Heart right ventricle (tissue), 16 donors: ENCODE measurements at places on chromosomes 4 and X.
A peak's percentile ranks its signal among the peaks of the same experiment; 100 is the strongest.

- no peak for DNase-seq
Observed at GRCh38 chr4:94960708-94961107, 203.0 kb downstream of the BMPR1B start.

DNA sequence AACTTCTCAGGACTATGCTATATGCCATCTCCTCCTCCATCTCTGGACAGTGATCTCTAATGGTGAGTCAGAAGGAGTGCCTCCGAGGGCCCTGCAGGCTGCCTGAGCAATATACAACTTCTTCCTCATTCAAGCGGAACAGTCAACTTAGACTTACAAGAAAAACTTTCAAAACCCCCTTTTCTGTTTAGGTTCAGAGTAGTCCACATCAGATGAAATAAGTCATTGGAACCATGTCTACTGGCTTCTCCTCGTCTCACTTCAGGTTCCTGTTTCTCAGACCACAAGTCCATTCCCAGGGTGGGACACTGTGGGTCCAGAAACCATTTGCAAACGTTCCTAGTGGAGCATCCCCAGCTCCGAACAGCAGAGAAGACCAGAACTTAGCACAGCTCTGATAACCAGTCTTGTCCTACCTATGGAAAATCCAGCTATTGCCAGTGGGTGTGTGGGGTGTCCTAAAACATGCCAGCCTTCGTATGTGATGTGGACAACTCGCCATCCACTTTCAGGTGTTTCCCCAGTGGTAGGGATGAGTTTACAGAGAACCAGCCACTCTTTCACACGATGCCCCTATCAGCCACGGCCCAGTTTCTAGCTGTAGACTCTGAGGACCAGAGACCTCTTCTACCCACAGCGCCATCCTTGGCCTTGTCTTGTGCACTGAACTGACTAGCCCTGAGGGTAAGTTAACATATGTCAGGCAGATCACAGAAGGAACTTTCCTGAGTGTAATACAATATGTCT is 32.7 kb upstream of the NKRF start:
- no peak for DNase-seq

GRCh38 chrX:14899607-14900006 is 26.4 kb downstream of the MOSPD2 start:
- no peak for DNase-seq

- DNase-seq, result no peak
Observed at GRCh38 chr4:17475481-17475880, 36.4 kb downstream of the QDPR start.

DNA sequence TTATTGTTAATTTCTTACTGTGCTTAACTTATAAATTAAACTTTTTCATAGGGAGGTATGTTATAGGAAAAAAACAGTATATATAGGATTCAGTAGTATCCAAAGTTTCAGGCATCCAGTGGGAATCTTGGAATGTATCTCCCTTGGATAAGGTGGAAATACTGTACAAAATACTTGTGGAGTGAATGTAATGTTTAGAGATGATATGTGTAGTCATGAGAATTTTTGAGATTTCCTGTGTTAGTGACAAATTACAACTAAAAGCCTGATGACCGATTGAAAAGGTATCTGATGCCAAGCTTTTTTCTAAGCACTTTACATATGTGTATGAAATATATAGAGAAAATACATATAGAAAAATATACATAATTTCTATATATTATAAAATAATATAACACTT is 69.2 kb downstream of the STK32B start:
- DNase-seq, result no peak

DNA sequence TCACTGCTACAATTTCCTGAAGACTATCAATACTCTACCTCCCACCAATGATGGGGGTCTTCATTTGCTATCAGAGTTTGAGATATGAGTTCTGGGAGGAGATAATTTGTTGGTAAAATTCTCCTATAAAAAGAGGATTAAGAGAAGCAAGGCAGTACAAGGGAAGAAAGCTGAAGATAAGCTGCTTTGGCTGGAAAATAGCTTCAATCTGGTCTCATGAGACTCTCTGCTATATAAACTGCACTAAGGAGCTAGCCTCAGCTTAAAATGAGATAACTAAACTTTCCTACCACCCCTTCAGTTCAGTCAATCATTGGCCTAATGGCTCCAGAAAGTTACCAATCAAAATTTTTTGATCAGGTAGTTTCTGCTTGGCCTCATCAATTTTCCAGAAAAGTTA is 2105.0 kb downstream of the ARAP2 start:
- DNase-seq, result no peak

- no peak for DNase-seq
Observed at GRCh38 chr4:169677150-169677748, 56.9 kb downstream of the CLCN3 start.

DNA sequence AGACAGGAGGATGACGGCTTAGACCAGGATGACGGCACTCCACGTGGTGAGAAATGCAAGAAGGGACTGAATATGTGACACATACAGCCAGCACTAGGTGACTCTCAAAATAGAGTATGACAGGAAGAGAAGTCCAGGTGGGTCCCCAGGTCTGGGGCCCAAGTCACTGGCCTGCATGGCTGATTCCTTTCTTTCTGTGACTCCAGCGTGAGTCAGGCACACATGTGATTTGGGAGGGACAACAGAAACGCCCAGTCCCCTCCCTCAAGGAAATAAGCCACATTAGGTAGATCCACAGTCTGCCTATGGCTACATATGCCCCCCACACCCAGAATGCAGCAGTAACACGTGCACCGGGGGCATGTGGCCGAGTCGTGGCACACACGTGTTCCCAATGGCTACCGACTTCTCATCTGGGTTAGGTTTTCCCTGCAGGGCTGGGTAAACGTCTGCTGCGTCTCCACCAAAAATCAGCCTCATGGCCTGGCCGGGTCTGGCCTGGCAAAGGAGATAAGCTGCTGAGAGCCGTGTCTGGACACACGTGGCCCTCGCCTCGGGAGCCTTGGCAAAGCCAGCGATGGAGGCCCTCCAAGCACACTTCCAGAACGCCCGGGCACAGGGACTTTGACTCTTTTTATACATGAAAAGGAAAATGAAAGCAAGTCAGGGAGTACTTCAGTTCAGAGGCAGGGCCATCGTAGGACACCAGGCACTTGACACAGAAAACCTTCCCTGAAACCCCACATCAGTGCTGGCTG is 19.3 kb downstream of the SEL1L3 start:
- peak; percentile 23 for DNase-seq

DNA sequence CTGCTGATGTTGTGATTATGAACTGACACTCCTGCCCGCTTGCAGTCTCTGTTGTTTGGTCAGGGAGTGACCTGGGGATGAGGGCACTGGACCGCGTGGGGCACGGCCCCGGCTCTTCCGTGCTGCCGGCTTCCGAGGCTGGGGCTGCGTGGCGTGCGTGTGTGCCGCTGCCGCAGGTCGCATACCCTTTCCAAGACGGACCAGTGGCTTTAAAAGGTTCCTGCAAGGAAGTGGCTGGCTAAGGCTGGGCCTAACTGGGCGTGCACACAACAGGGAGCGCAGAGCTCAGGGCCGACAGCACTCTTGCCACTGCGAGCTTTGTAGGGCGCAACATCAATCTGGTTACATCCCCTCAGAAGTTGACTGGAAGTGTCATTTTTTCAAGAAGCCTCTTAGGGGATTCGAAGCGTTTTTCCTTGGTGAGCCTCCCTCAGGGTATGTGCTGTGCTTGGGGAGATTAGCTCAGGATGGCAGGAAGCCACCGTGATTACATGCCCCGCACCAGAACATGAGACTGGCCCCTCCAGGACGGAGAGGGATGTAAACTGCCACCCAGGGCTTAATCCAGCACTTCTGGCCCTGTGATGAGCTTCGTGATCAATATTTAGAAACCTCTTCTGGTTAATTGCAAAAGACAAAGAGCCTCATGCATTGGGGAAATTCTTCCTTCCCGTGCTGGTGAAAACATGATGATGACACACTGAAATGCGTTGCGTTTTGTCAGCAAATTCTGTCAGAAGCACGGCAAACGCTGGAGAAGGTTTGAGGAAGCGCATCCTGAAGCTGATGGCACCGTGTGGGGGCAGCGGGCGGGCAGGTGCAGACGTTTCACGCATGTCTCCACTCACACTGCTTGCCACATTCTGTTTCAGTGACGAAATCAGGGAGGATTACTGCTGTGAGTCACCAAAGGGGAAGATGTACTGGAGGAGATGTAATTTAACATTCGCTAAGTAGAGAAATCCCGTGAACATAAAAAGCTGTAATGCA is 11.1 kb downstream of the MAEA start:
- peak; percentile 40 for DNase-seq

DNA sequence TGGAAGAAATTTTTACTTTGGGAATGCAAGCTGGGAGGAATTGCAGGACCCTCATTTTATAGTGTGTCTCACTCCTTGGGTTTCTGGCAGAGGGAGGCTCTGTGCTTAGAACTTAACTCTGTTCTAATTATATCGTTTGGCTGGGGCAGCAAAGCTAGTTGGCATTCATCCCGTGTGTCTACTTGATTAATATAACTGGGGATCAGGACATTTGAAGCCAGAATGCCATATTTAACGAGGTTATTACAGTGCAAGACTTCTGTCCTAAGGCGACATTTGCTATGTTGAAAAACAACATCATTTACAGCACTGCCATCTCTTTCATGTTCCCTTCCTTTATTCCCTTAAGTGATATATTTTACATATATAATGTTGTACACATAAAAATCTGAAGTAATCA is 179.1 kb upstream of the TBC1D9 start:
- DNase-seq, result no peak

DNA sequence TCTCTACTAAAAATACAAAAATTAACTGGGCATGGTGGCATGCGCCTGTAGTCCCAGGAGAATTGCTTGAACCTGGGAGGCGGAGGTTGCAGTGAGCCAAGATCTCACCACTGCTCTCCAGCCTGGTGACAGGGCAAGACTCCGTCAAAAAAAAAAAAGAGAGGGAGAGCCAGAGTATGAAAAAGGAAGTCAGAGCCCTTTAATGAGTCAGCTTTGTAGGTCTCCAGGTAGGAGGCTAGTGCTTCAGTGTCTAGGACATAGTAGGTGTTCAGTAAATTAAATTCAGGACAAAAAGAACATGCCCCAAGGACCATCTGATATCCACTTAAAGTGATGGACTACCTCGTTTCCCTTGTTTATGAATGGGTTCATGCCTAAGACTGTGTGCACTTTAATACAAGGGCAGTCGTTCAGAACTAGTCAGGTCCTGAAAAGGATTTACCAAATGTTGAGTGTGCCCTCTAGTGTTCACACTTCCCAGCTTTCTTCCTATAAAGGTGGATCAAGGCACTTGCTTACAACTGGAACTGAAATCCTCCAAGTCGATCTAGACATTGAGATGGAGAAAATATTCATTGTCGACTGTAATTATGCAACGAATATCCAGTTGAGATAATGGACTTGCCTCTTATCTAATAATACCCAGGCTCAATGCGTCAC is 29.0 kb downstream of the F9 start:
- DNase-seq, result no peak

GRCh38 chrX:48702032-48702431 is 5.5 kb downstream of the SUV39H1 start:
- no peak for DNase-seq

DNA sequence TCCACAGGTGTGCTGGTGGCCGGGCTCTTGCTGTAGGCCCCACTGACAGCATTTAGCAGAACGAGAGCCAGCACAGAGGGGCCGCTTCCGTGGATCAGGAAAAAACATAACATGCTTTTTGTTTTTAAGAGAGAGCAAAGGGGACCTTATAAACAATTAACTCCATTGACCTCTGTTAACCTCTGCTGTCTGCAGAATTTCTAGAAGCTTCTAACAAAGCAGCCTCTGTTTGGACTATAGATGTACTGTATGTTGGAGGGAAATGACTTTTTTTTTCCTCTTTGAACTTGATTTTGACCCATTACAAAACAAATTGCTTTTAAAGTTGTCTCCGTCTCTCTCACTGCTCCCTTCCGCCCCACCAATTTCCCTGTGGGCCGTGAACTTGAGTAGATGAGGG is 210.7 kb downstream of the FRAS1 start:
- DNase-seq, result no peak

- no peak for DNase-seq
Observed at GRCh38 chr4:142034101-142034500, 397.7 kb downstream of the IL15 start.

DNA sequence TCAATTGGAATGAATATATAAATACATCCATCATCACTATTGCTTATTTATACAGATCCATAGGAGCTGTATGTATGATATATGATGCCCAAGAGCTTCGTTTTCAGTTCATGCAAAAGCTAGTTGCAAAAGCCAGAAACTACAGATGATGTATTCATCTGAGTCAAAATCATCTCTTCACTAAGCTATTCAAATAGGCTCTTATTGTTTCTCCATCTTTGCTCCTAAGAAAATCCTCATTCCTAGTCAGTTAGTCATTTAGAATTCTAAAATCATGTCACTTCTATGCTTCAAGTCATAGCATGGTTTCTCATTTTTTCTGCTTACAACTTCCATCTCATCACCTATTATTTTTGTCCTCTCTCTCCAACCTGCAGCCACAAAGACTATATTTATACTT is 300.1 kb upstream of the TRAM1L1 start:
- no peak for DNase-seq

DNA sequence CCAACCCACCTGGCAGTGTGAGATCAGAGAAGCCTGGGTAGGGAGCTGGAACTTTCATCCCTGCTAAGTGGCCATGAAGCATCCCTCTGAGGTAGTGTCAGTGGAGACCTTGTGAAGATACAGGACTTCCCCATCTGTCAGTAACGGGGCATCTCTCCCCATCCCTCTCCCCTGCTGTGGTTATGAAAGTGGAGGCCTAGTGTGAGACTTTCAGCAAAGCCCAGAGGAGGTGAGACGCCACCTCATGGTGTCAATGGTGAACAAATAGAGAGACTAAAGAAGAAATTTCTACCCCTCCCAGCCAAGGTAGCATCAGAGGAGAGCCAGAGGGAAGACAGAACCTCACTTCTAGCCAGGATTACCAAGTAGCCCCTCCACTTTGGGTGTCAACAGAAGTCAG is 150.2 kb downstream of the VEGFC start:
- DNase-seq, result no peak

DNA sequence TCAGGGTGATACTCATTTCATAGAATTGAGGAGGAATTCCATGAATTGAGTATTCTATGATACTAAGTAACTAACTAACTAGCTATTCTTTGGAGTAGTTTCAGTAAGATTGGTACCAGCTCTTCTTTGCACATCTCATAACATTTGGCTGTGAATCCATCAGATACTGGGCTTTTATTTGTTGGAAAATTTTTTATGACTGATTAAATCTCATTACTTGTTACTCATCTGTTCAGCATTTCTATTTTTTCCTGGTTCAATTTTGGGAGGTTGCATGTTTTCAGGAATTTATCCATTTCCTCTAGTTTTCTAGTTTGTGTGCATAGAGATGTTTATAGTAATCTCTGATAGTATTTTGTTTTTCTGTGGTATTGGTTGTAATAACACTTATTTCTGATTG is 70.8 kb upstream of the FREM3 start:
- no peak for DNase-seq

- DNase-seq, result peak; percentile 37
Observed at GRCh38 chr4:25925486-25926201, 11.6 kb downstream of the SMIM20 start.
